Motor neuron (in vitro differentiated cells): ENCODE measurements at places on chromosomes 2 and 18. TPM values are rescaled to one million over a fixed set of nuclear protein-coding genes. Genes with fewer than 3 reads are reported as not detected.

The LYPD6 gene
- total RNA-seq = 2.6 and 3.0 TPM in 2 replicates

The CCDC102B gene
- 10.6 and 12.6 TPM in 2 replicates for total RNA-seq

- ATAC-seq = no peak
Observed at GRCh38 chr2:201130524-201131186, 14.7 kb downstream of the CFLAR start.

DNA sequence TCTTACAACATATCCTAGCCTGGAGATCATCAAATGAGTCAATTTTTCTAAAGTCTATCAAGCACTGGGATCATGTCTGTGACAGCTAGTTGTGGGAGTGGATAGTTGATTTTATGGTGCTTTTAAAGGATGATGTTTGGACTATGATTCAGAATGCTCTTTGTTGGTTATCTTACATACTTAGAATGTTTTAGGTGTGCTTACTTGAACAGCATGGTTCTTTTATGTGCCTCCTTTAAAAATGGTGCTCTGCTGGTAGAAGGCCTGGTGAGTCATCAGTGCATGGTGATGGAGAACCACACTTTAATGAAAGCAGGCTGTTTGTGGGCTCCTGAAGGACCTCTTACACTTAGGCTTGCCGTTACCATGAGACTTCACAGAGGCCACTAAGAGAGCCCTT lies 682.7 kb upstream of the FANCL start:
- ATAC-seq = no peak
